NCI-H1930 (cell line): ENCODE measurements at places on chromosomes 2 and 18.

DNA sequence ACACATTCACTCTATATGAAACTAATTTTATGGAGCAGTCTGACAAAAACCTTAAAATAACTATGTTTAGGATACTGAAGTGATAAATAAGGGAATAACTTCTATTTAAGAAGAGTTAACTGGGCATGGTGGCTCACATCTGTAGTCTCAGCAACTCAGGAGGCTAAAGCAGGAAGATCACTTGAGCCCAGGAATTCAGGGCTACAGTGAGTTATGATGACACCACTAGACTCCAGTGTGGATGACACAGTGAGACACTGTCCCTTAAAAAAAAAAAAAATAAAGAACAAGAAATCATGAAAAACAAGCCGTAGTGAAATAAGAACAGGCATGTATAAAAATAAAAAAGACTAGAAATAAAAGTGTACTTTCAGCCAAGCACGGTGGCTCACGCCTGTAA lies 82.0 kb downstream of the THADA start:
- no peak for DNase-seq

DNA sequence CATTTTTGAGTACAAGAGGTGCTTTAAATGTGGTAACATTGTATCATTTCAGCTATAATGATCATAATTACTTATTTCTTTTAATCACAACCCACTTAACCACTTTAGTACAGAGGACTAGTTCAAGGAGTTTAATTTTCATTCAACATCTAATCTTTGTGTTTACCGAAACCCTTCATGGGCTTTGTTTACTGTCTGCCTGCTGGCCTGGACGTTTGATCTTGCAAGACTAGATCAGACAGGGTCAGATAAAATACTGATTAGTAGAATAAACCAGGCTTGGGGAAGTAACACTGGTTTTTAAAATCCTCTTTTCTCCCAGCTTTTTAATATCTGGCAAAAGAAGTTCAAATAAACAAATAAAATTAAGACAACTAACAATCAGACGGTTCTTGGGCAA lies 93.6 kb downstream of the SATB2 start:
- DNase-seq: peak; percentile 6

DNA sequence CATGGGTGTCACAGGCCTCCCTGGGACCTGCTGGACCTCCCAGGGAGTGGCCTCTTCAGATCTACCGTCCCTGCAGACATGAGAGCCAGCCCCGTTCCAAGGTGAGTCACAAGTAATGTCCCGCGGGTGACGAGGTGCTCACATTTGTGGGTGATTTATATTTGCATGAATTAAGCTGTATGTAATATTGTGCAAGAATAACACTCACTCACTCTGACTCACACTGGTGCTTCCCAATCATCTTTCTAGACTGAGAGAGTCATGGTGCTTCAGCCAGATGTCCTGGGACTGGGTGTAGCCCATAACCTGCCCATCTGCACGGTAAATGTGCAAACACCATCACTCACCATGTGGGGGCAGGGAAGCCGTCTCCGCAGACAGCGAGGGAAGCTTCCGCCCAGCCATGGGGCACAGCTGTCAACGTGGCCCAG lies 347.5 kb upstream of the SALL3 start:
- no peak for DNase-seq

DNA sequence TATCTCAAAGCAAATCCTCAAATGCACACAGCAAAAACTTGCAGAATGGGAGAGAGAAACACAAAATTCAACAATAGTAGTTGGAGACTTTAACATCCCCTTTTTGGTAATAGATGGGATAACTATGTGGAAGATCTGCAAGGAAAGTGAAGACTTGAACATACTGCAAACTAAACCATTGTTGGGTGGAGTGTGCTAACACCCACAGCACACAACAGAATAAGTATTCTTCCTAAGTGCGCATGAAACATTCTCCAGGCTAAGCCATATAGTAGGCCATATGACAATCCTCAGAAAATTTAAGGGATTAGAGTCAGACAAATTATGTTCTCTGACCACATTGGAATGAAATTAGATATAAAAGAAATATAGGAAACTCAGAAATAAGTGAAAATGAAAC lies 230.6 kb downstream of the FBXO15 start:
- no peak for DNase-seq

DNA sequence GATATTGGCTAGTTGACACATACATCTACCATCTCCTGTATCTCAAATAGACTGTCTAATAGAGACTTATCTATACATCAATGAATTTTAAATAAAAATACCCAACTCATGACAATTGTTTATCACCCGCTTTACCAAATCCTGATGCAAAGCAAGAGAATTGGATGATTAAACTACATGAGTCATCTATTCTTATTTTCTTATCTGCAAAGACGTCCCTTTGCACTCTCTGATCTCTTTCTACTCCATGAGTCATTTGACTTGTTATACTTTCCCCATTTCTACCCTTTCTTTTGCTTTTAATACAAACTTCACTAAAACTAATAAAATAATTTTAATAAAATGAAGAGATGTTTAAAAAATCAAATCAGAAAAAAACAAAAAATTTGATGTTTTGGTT lies 261.7 kb upstream of the MAP2 start:
- no peak for DNase-seq

DNA sequence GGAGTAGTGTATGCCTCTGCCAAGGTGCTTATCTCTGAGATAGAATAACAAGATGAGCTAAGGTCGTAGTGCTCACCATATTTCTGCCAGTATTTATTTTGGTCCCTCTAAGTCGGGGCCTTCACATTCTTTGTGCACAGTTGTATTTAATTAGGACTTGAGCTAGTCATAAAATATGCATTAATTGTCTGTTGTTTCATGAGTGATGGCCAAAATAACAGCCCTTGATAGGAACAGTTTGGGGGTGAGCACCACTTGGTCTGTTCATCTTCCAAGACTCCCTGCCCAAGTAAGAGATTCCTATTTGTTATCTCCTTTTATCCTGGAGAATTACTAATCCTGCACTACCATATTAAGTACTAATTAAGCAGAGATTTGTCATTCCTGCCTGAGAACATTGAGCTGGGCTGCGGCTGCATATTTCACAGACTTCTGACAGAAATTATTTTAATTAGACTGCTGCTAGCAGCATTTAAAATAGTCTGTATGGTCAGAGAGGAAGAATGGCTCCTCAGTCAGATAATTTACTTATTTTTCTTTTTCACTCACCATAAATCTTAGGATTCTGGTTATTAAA lies 435.1 kb downstream of the MTX2 start:
- no peak for DNase-seq

GRCh38 chr18:55413474-55413873 lies 174.5 kb downstream of the TCF4 start:
- no peak for DNase-seq

DNA sequence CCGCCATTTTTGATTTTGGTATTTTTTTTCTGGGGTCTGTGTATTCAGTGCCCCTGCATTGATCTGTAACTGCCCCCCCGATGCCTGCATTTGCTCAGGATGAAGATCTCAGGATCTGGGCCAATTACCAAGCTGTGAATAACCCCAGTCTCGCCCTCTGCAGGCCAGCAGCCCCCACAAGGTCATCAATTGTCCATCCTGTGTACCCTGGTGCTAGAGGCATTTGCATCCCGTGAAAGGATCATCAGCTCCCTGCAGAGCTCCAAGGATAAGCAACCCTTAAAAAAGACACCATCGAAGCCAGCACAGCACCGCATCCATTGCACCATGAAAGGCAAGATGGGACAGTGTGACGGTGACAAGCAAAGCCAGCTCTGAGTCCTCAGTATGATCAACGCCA lies 154.1 kb upstream of the KLHL29 start:
- DNase-seq: no peak

DNA sequence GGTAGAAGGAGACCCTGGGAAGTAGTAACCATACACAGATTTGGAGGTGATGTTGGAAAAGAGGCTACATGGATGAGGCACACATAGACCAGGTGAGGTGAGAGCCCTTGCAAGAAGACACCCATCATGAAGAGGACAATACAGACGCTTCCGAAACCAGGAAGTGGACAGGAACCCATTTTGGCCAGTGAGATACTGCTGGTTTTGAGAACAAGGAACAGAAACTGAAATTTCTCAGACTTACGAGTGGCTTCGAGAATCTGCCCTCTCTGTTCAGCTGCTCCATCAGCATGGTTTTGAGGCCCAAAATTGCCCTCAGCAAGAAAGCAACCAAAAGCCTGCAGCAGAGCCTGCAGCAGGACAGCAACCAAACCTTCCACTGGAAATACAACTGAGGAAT lies 479.1 kb upstream of the NRXN1 start:
- DNase-seq: no peak

- no peak for DNase-seq
Observed at GRCh38 chr2:153420394-153420793, 58.2 kb downstream of the RPRM start.

DNA sequence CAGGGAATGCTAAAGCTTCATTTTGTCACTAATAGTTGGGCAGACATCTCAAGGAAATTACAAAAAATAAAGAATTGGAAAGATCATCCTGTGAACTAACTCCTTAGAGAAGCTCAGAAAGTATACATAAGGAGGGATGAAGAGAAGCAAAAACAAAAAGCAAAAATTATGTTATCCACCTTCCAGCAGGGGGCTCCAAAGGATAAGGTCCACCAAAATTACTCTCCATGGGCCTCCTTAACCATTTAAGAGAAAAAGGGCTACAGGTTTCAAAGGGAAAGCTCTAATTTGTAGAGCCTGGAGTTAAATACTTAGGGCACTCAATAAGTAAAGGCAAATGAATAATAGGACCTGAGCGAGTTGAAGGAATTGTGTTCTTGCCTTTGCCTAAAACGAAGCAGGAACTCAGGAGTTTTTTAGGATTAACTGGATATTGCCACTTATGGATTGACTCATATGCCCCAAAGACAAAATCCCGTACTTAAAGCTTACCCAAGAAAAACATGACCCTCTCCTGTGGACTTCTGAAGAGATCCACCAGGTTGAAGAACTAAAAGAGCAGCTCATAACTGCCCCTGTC lies 1167.9 kb downstream of the DSC3 start:
- peak; percentile 27 for DNase-seq

- DNase-seq: no peak
Observed at GRCh38 chr2:508121-508520, 169.1 kb downstream of the TMEM18 start.

DNA sequence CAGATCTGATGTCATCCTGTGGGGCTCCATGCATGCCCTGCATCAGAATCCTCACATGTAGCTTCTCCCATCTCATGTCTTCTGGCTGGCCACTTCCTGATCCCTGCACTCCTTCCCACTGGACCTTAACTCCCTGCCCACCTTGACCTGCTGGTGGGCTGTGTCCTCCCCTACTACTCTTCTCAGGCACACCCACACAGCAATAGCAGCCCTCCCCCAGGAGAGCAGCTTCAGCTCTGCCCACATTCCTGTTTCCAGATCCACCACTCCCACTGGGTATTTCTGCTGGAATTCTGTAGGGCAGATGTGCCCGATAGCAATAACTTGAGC lies 137.0 kb upstream of the HS6ST1 start:
- no peak for DNase-seq

- no peak for DNase-seq
Observed at GRCh38 chr18:3126457-3127097, 93.2 kb downstream of the MYOM1 start.

DNA sequence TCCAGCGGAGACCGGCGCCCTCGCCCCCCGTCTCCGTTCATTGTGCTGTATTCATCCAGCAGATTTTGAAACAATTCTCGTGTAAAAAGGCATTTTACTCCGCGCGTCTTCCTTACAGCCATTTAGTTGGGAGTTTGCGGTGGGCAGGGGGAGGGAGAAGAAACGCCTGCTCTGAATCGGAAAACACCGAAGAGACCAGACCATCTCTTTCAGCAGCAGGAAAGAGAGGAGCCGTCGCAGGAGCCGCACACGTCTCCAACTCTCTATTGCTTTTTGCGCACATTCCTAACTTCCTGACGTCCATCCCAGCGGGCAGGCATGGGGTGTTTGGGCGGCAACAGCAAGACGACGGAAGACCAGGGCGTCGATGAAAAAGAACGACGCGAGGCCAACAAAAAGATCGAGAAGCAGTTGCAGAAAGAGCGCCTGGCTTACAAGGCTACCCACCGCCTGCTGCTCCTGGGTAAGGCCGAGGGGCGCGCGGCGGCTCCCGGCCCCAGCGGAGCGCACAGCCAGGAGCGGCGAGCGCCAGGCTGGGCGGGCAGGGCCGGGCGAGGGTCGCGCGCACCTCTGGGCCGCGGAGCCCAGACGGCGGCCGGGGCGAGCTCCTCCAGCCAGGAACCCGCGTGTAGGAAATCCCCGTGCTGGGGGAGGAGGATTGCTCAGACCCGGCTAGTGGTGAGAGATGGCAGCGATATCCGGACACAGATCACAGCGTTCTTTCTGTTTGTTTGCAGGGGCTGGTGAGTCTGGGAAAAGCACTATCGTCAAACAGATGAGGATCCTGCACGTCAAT lies 63.2 kb downstream of the GNAL start:
- no peak for DNase-seq

- DNase-seq: no peak
Observed at GRCh38 chr2:18993756-18994338, 364.6 kb downstream of the OSR1 start.

GRCh38 chr2:205343103-205343502 lies 339.2 kb upstream of the NRP2 start:
- no peak for DNase-seq

DNA sequence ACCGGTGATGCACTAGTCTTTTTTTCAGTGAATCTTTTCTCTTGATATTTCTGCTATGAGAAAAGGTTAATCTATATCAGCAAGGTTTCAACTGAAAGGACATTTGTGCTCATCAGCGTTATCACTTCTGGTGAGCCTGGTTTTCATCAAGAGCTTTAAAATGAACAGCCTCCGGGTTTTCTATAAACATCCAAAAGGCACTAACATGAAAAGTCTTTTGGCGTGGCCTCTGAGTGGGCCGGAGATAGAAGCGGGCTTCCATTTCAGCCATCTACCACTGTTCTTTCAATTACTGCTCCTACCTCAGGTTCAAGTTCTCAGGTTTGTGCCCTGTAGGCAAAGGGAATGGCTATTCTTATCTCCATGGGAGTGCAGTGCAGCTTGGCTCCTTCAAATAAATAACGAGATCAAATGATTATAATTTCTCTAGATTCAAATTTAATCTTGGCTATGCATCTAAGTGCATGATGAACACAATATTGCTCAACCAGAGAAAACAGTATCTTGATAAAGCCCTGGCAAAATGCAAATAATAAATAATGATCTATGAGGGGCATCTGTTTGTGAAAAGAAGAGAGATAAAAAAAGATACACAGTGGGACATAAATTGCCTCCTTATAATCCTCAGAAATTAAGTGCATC lies 314.8 kb downstream of the CDH2 start:
- peak; percentile 82 for DNase-seq

DNA sequence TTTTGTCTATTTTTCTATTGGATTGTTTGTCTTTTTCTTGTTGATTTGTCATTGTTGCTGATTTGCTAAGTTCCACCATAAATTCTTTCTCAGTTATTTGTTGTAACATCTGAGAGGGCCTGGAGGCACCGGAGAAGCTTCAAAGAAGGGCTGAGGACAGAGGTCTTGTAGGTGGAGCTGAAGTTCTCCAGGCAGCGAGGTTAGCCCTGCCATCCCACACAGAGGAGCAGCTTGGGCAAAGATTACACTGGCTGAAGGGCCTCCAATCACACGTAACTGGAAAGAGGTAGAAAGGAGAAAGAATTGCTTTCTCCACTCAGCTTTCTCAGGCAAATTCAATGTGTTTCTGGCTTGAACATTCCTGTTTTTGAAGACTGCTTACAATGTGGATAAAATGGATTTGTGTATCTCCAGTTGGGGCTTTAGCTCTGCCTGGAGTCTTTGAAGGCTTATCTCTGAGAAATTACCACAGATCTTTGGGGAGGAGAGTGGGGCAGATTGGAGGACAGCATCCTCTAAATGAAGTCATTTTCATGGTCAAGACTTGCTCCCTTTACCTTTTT lies 21.1 kb upstream of the EMILIN2 start:
- DNase-seq: no peak

GRCh38 chr2:239329284-239329971 lies 71.4 kb downstream of the HDAC4 start:
- DNase-seq: no peak
